ENCODE measurements at places on chromosomes 3 and 15.

DNA sequence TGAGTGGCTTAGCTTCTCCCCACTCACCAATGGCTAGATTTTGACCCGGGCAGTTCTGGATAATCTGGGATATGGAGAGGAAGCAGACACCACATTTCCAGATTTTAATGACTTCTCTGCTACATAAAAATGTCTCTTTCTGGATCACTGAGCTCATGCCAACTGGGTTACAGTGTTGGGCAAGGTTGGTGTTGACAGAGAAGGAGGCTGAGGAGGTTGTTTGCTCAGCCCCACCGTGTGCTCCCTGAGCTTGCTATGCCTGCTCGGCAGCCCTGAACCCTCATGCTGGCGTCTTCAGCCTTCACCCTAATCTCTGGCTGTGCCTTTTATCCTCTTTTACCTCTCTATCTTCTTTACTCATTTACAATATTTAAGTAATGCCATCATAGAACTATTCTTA, 53.0 kb upstream of the KPNA4 start:
- DNase-seq: no peak

- peak; percentile 68 for DNase-seq
Observed at GRCh38 chr3:48429317-48429959, 448 bp downstream of the PLXNB1 start.

DNA sequence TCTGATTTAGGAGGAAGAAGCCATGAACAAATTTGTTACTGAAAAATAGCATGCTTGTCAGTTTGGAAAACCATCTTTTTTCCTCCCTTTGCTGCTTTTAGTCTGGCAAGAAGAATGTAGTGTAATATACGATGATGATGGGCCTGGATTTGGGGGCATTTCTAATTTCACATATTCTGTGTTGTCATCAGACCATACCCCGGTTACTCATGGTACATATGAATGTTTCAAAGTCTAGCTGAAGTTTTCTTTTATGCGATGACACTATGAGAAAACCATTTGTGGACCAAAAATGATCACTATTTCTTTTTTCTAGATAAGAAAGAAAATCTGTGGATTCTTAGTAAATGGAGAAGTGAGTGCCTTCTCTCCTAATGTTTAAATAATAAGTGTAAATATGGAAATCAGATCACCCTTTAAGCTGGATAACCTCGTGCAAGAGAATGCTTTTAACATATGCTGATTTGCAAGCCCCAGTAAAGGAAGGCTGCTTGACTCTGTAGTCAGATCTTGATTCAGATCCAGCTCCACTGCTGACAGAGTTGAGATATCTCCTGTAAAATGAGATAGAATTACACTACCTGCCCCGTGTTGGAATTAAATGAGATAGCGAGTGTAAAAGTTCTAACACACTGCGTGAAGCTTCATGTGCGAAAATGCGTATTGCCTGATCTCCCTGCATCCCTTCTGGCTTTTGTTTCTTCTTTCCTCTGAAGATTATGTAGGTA, 3.0 kb downstream of the MEF2A start:
- no peak for DNase-seq

DNA sequence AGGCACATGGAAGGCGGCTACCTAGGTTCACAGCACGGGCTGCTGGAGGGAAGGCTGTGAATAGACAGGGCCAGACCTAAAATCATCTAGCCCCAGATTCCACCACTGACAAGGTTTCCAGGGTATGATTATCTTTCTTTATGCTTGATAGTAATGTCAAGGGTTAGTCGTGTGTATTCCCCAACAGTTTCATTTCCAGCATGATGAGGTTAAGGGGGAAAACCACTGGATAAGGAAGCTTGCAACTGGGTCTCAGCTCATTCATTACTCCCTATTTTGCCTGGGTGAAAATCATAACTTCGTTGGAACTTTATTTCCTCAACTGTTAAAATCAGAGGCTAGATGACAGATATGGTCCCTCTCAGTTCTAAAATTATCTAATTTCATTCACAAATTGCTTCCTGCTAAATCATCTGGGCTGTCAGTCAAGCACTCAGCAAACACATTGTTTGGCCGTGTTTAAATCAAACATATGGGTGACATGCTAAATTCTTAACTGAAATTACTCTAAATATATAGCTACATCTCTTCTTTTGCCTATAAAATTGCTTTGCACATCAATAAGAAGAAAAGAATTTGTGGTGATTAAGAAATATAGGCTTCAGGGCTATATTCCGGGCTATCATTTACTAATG, 111.7 kb downstream of the CYP19A1 start:
- no peak for DNase-seq

- DNase-seq: no peak
Observed at GRCh38 chr3:83454353-83454752, 1504.4 kb upstream of the CADM2 start.

- DNase-seq: no peak
Observed at GRCh38 chr3:149658744-149659497, 1.1 kb upstream of the WWTR1 start.

DNA sequence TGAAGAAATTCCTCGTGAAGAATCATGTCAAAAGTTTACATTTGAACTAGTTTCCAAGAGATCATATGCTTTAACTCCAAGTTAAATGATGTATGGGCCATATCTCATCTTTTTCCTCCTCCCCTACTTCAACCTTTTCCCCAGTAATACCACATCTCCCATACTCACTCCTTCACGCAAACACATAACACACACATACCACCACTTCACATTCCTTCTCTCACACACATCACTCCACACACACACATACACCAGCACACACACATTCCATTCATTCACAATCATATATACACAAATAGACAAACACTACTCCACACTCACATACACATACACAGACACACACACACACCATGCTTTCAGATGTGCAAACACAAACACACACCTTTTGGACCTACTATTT, 769.0 kb upstream of the NR2F2 start:
- no peak for DNase-seq

GRCh38 chr3:11185564-11186317, 31.4 kb downstream of the HRH1 start:
- DNase-seq: no peak

- no peak for DNase-seq
Observed at GRCh38 chr3:169813278-169813677, 574 bp upstream of the LRRC34 start.

DNA sequence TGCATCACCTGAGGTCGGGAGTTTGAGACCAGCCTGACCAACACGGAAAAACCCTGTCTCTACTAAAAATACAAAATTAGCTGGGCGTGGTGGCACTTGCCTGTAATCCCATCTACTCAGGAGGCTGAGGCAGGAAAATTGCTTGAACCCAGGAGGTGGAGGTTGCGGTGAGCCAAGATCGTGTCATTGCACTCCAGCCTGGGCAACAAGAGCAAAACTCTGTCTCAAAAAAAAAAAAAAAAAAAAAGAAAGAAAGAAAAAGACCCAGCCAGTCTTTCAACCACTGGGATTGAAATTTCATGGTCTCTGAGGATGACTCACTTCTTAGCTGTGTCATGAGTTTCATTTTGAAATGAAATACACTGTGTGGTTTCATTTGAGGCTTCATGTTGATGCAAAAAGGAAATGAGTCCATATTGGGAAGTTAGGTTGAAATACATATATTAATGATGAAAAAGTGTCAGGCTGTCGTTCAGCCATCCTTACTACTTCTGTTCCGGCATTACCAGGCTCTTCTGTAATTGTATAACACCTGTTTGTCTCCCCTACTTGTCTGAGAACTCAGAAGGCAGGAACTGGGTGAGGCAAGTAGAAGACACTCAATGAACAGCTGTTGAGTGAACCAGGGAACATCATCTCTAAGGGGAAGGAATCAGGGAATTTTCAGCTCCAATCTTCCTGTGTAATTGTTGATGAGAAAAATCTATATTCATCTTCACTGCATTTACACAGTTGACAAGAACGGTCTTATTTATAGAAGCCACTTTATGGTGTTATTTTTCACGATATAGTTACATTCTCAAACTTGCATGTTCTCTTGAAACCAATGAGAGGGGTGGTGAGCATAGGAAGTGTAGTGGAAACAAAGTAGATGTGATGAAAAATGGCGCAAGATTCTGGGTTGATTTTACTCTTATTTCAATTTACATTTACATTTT, 87.4 kb downstream of the NFKBIZ start:
- DNase-seq: no peak

- peak; percentile 37 for DNase-seq
Observed at GRCh38 chr3:52221563-52222318, 3.7 kb downstream of the TLR9 start.

GRCh38 chr3:59601486-59601885, 551.7 kb upstream of the CFAP20DC start:
- DNase-seq: no peak

GRCh38 chr15:76162036-76162398, 102.2 kb downstream of the TMEM266 start:
- no peak for DNase-seq

GRCh38 chr15:28219116-28219515, 102.9 kb downstream of the HERC2 start:
- DNase-seq: no peak

DNA sequence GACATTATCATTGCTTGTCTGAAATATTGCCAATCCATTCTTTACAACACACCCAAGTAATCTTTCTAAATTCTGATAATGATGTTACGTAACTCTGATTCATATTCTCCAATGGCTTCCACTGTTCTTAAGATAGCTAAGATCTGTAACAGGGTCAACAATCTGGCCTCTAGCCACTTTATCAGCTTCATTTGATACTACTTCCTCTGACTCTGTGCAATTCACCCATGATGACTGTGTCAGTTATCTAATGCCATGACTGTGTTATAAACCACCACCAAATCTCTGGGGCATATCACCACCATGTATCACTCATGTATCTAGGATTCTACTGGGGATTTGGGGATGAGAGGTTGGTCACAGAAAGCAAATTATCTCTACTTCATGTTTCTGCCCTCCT, 44.0 kb downstream of the CD200 start:
- DNase-seq: no peak

DNA sequence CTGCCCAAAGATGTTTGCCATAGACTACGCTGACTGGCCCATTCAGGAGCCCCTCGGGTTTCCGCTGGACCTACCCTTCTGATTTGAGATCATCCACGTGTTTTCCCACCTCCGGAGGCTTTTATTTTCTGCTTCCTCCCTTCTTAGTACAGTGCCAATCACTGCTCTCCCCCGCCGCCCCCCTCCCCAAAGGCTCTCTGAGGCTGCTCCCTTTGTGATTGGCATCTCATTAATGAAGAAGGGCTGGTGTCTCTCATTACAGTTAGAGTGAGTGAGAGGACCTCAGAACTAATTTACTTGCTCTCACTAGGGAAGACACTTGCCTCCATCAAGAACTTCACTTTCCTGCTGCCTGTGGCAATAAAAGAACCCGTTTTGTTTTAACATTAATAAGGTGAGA, 284.7 kb upstream of the ICE2 start:
- no peak for DNase-seq

DNA sequence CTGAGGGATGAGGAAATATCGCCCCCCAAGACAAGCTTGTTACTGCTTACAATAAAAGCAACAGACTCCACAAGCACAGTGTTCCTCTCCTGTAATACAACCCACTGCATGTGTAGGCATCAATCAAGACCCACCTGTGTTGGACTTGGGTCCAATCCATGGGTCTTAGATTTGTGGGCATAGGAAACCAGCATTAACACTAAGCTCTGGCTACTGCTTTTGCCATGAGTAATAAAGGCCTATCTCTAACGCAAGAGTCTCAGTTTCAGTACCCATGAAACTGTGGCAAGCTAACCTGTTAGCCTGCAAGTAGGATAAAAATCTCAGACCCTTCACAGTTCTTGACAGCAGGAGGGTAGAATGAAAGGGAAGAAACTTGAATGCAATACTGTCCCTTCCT, 5.2 kb upstream of the EIF1B start:
- DNase-seq: no peak

GRCh38 chr15:62165104-62165792, at the start of gene C2CD4B:
C2CD4B (minus strand) TSS chr15:62165285; CDS start chr15:62164984, 301 bp downstream.
- no peak for DNase-seq

GRCh38 chr3:117433427-117433826, 723.8 kb downstream of the TUSC7 start:
- DNase-seq: no peak

DNA sequence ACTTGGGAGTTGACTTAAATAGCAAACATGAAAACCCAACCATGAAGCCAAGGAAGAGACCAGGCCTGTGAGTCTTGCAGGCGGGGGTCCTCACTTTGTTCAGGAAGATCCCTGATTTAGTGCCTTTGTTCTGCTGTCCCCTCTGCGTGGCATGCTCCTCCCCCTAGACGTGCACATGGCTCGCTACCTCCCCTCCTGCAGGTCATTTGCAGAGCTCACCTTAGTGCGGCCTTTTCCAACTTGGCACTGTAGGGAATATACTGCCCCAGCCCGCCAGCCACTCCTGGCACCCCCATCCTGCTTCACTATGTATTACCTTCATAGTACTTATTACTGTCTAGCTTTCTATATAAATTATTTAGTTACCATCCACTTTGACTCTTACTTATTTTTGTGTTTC, 18.3 kb downstream of the GXYLT2 start:
- no peak for DNase-seq

DNA sequence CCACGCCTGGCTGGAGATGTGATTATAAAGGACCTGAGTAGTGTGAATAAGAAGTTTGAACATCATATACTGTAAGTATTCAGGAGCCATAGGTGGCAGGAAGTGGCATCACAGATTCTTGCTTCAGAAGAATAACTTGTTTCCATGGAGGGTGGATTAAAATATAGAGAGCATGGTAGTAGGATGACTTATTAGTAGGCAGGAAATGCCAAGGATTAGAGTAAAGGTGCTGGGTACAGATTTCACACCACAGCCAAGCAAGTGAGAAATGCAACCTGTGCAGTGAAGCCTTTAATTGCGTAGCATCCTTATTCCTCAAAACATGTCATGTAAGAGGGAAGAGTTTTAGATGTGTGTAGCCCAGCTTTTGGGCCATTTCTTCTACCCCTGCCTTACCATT, 30.8 kb downstream of the IFT122 start:
- DNase-seq: no peak

DNA sequence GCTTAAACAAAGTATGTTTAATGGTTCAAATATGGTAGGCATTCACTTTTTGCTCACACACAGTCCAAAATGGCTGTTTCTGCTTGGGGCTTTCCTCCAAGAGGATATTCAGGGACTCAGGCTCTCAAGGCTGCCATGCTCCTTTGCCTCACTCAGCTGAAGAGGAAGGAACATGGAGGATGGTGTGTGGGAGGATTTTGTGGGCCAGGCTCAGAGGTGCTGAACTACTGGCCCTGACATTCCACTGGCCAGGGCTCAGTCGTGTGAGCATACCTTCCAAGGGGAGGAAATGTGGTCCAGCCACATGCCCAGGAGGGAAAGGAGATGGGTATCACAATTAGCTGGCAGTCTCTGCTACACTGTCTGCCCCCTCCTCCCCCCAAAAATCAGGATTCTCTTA, 8.7 kb downstream of the PXYLP1 start:
- no peak for DNase-seq

DNA sequence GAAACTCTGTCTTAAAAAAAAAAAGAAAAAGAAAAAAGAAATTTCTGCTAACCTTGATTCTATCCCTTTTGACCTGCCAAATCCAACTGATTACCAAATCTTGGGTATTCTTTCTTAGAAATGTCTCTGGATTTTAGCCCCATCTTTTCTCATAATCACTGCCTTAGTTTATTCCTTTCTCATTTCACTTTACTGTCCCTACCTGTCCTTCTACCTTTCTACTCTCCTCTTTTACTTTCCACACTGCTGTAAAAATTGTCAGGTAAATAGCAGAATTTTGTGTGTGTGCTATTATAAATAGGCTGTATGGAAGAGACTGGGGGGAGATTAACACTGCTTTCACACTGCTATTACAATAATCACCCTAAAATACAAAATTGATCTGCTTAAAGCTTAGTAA, 16.7 kb downstream of the PIK3CA start:
- no peak for DNase-seq

Measured in CD8-positive, alpha-beta memory T cell (primary cell).